Endothelial cell of coronary artery (primary cell): ENCODE measurements at places on chromosomes 5 and 9. TPM values are rescaled to one million over a fixed set of nuclear protein-coding genes. Genes with fewer than 3 reads are reported as not detected.

PRSS3 gene
- total RNA-seq, result 16.2 and 53.4 TPM in 2 replicates

IL33 gene
- 39.9 and 138 TPM in 2 replicates for total RNA-seq

PRDM9 gene
- not detected in 2 replicates for total RNA-seq

CDKN2B gene
- 7.6 and 9.8 TPM in 2 replicates for total RNA-seq

ZNF454 gene
- total RNA-seq, result 1.2 TPM in 1 of 2 replicates, not detected in the other

C5orf58 gene
- not detected in 2 replicates for total RNA-seq

PCDHGB2 gene
- total RNA-seq, result 2.0 and 2.2 TPM in 2 replicates

SARDH gene
- total RNA-seq, result 0.27 and 4.0 TPM in 2 replicates

PCDHB4 gene
- total RNA-seq, result 0.09 TPM in 2 replicates

LCN1 gene
- 0.66 TPM in 1 of 2 replicates, not detected in the other for total RNA-seq

ANKRD18A gene
- 0.75 and 1.1 TPM in 2 replicates for total RNA-seq

TAF11L10 gene
- total RNA-seq, result not detected in 2 replicates

ARL10 gene
- 6.1 and 16.4 TPM in 2 replicates for total RNA-seq

KIF20A gene
- 24.5 and 60.4 TPM in 2 replicates for total RNA-seq

CDK9 gene
- total RNA-seq, result 95.8 and 102 TPM in 2 replicates

LRRTM2 gene
- under 0.01 TPM in 2 replicates for total RNA-seq

PCDHA2 gene
- total RNA-seq, result 0.18 and 0.19 TPM in 2 replicates

PCDHGB4 gene
- total RNA-seq, result 14.9 and 16.3 TPM in 2 replicates

PSMD5 gene
- total RNA-seq, result 20.6 and 22.0 TPM in 2 replicates

TRIM14 gene
- 2.1 and 2.6 TPM in 2 replicates for total RNA-seq

MYOZ3 gene
- 0.18 and 0.94 TPM in 2 replicates for total RNA-seq

MEIKIN gene
- total RNA-seq, result not detected in 2 replicates

LCN12 gene
- 0.09 TPM in 1 of 2 replicates, not detected in the other for total RNA-seq

CTSV gene
- 0.54 and 0.85 TPM in 2 replicates for total RNA-seq

FRRS1L gene
- 0.28 TPM in 1 of 2 replicates, not detected in the other for total RNA-seq

C9orf153 gene
- total RNA-seq, result 0.09 and 0.28 TPM in 2 replicates

STING1 gene
- 33.0 and 47.0 TPM in 2 replicates for total RNA-seq

CDC20B gene
- total RNA-seq, result not detected in 2 replicates

CD180 gene
- total RNA-seq, result not detected in 2 replicates

FBP2 gene
- total RNA-seq, result not detected in 2 replicates

GDA gene
- not detected in 2 replicates for total RNA-seq

FOXD4 gene
- total RNA-seq, result 0.09 and 0.19 TPM in 2 replicates

SPATA6L gene
- 0.47 and 1.3 TPM in 2 replicates for total RNA-seq

SPEF2 gene
- 1.1 and 1.3 TPM in 2 replicates for total RNA-seq

SMC2 gene
- total RNA-seq, result 13.2 and 19.8 TPM in 2 replicates
